ENCODE measurements at places on chromosomes 13 and 19.

DNA sequence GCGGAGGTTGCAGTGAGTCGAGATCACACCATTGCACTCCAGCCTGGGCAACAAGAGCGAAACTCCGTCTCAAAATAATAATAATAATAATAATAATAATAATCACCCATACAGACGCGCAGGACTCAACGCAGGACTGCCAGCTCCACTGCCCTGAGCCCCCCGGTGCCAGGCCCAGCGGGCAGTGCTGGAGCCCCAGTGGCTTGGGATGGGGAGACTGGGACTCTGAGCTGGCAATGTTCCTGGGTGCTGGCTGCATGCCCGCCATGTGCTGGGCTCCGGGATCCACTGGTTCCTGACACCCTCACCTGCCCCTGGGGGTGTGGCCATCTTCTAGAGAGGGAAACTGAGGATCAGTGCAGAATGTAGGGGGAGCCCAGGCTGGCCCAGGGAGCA, 325 bp upstream of the AZU1 start:
- no peak for DNase-seq

DNA sequence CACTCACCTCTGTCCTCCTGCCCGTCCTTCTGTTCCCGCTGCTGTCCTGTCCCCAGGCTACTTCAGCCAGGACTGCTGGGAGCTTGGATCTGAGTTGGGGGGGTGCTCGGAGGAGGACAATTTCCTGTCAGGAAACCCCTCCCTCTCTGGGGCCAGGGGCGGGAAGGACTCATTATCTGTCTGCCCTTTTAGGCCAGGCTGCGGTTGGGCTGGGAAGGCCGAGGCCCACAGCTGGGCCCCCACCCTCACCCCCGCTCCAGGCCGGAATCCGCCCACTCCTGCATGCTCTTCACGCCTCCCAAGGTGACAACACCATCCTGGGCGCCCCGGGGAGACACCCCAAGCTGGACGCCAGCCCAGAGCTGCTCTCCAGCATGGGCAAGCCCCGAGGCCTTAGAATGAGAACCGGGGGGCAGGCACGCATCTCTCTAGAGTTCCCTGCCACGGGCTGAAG, at the start of gene EXOC3L2:
TSS of gene EXOC3L2 (minus strand) at position 74 of the 454 bp plus-strand sequence. CDS start 6,362 bp downstream, outside the sequence.
- DNase-seq: no peak

- peak; percentile 28 for DNase-seq
Measured at GRCh38 chr19:47110521-47111005, 3.0 kb downstream of the ZC3H4 start.

- no peak for DNase-seq
Measured at GRCh38 chr19:8311461-8312260, 3.5 kb upstream of the CD320 start.

- DNase-seq: peak; percentile 83
Measured at GRCh38 chr19:40241809-40242384, 15.4 kb upstream of the CCNP start.

DNA sequence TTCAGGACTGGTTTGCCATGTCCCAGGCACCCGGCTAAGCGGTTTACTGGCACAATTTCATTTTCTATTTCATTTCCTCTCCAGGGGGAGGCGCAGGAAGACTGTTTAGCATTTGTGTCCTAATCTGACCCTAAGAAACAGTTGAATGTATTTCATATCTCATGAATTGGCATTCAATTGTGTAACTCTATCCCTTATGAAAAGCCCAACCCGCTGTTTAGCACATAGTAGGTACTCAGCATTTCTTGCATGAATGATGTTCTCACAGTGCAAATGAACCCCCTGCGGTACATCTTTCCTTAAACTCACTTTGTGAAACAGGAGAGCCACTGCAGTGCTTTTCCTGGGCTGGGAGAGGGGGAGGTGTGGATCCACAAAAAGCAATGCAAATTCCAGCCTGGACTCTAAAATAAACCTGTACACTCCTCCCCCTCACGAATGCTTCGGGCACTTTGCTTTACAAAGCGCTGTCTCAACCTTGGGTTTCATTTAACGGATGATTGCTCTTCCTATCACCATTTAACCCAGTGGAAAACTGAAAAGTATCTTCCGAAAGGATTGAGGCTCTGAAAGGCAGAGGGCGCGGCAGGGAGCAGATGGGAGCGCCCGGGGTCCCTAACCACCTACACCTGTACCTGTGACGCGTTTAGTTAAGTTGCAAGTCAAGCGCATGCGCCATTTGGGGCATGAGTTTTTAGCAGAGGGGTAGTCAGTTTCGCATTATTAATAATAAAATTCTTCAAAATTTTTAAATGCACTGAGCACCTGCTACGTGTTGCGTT, 1.2 kb upstream of the EEF2 start:
- peak; percentile 76 for DNase-seq

- no peak for DNase-seq
Measured at GRCh38 chr19:1045247-1045603, 5.3 kb downstream of the ABCA7 start.

DNA sequence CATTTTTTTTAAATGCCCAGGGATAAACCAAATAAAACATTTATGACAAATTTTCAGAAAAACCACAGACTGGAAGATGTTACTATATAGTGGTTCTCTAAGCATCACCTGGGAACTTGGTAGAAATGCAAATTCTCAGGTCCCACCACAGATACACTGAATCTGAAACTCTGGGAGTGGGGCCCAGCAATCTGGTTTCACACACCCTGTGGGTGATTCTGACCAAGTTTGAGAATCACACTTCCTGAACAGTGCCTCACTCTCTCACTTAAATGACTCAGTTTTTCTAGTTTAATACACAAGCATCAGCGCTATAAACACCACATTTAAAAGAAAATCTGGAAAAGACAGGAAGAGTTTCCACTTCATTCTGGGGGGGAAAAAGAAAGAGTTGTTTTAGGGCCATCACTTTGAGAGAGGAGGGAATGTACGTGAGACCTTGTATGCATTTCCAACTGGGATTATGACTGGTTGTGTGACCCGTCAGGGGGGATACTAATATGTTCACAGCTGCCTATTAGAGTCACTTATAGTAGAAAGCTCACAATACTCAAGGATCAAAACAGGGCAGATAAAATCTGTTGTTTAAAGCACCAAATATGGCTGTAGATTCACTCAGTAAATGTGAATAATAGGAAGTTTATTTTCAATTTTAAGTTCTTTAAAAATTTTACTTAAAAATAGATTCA, 567.7 kb downstream of the GPC6 start:
- no peak for DNase-seq

DNA sequence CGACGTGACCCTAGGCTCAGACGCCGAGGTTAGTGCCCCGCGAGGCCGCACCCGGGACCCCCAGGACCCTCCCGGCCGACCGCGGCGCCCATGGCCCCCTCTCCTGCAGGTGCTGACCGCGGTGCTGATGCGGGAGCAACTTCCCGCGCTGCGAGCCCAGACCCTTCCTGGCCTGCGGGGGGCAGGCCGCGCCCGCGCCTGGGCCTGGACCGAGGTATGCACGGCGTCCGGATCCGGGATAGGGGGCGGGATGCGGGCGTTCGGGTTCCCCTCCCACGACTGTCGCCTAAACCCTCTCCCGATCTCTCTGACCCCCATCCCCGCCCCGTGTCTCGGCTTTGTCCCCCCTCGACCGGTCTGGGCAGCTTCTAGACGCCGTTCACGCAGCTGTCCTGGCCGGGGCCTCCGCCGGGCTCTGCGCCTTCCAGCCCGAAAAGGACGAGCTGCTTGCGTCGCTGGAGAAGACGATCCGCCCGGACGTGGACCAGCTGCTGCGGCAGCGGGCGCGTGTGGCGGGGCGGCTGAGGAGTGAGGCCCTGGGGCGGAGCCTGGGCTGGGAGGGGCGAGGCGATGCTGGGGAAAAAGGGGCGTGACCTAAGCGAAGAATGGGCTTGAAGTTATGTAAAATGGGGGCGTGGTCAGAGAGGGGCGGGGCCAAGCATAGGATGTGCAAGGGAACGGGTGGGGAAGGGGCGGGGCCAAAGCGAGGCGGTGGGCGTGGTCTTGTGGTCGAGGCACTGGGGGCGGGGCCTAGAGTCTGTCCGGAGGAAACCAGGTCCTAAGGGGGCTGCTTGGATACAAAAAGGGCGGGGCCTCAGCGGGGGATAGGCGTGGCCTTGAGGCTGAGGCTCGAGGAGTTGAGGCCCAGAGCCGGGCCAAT, 16.0 kb upstream of the COLGALT1 start:
- peak; percentile 92 for DNase-seq

DNA sequence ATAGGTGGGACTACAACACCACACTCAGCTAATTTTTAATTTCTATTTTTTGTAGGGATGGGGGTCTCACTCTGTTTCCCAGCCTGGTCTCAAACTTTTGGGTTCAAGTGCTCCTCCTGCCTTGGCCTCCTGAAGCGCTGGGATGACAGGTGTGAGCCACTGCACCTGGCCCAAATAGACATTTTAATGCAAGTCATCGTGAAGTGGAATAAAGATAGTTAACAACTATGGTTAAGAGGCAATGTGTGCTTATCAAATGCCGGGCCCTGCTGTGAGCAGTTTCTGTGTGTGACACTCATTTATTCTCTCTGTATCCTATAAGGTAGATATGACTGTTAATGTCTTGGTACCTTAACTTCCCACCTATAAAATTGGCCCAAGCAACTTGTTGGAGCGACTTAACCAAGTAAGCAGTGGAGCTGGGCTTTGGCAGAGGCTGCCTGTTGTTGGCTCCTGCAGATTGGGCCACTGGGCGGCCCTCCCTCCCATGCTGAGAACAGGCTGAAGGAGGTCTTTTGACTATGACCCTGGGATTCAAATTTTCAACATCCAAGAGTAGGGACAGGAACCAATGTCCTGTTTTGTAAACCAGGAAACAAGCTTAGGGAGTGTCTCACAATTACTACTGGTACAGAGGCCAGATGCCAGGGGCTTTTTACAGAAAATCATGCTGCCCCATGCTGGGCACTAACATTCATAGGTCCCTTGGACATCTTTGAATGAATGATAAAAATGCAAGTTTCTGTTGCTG, 450.7 kb downstream of the TSHZ3 start:
- no peak for DNase-seq

DNA sequence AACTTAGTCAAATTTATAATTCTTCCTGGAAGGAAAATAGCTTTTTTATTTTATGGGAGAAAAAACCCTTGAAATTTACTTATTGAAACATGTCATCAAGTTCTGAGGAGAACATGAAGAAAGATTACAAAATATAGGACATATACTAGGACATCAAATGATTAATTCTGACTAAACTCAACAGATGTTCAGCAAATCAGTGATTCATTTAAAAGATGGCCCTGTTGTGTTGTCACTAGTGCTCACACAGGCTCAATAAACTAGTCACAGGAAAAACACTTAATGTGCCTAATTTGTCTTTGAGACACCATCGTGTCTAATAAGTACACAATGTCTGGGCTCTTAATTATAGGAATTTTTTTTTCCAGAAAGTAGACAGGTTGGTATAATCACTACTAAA, 223.8 kb upstream of the TMTC4 start:
- DNase-seq: no peak

GRCh38 chr19:55486971-55487923, 989 bp upstream of the SSC5D start:
- peak; percentile 97 for DNase-seq

All from astrocyte of the hippocampus (primary cell).